ENCODE measurements at places on chromosomes 5 and 9. TPM values are rescaled to one million over a fixed set of nuclear protein-coding genes. Genes with fewer than 3 reads are reported as not detected.

GRCh38 chr5:74432216-74432615 lies 208.3 kb downstream of the ENC1 start:
- no peak for DNase-seq

DNA sequence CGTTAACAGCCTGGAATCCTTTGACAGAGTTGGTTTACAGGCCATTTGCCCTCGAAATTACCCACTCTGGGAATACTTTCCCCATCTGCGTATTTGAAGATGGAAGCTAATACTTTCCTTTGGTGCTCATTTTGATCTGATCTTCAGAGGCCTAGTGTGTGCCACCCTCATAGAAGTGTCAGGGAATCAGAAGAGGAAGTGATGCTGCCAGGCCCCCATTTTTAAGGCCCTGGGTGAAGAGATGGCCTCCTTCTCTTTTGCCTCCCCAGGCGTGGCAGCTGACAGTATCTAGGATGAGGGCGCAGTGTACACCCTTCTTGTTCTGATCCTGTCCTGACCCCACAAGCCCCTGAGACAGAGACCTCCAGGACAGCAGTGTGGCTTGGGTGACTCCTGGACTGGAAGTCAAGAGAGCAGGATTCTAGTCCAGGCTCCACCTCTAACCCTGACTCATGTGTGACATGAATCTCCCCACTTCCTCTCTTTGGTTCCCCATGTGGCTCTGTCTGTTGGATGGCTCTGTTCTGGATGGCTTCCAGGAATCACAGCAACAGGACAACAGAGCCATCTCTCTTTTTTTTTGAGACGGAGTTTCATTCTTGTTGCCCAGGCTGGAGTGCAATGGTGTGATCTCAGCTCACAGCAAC lies 27.8 kb downstream of the CSF1R start:
- DNase-seq = peak; percentile 88

DNA sequence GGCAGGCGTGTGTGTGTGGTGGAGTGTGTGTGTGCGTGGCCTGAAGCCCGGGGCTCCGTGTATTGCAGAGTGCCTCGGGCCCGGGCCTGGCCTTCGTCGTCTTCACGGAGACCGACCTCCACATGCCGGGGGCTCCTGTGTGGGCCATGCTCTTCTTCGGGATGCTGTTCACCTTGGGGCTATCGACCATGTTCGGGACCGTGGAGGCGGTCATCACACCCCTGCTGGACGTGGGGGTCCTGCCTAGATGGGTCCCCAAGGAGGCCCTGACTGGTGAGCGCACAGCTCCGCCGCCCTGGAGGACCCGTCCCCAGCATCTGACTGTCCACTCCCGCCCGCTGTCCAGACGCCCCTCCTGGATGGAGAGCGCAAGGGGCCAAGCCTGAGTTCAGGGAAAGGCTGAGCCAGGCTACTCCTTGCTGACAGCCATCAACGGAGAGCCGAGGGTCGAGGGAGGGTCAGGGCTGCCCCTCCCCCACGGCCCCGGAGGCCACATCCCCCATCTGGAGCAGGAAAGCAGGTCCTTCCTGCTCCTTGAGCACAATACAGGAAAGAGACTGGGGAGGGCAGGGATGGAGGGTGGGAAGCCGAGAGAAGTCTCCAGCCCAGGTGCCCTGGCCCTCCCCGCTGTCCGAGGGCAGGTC lies 18.4 kb downstream of the SLC6A18 start:
- DNase-seq = no peak

The ADGRD2 gene
- not detected for total RNA-seq

The PCDHB15 gene
- 1.4 TPM for total RNA-seq
